ENCODE measurements at places on chromosomes 6 and 20. TPM values are rescaled to one million over a fixed set of nuclear protein-coding genes. Genes with fewer than 3 reads are reported as not detected.

Gene GGTLC1
- total RNA-seq, result not detected

Gene PRND
- not detected for total RNA-seq

Gene TFAP2A
- total RNA-seq, result 0.22 TPM

Gene WFDC12
- total RNA-seq, result not detected

Gene C2
- 14.2 TPM for total RNA-seq

Gene CAP2
- 35.4 TPM for total RNA-seq

Gene KCNQ5
- total RNA-seq, result 6.0 TPM

Gene SLC17A3
- total RNA-seq, result not detected
